Breast epithelium (tissue), 4 donors: ENCODE measurements at places on chromosomes 13 and 19. TPM values are rescaled to one million over a fixed set of nuclear protein-coding genes. Genes with fewer than 3 reads are reported as not detected.

- H3K4me3 ChIP-seq, result peak overlapping the region; percentile 75
- H3K36me3 ChIP-seq, result no peaks in the 10 kb centered on the region
- H3K27me3 ChIP-seq, result no peaks in the 10 kb centered on the region
- H3K27ac ChIP-seq, result peak overlapping the region; percentile 98
- no peaks in the 10 kb centered on the region for H3K4me1 ChIP-seq
- DNase-seq, result no peak
Measured at GRCh38 chr19:7942981-7943443, 454 bp downstream of the TIMM44 start.

- H3K4me3 ChIP-seq, result no peak overlapping the region
- H3K36me3 ChIP-seq, result no peaks in the 10 kb centered on the region
- no peaks in the 10 kb centered on the region for H3K27me3 ChIP-seq
- H3K27ac ChIP-seq, result peak overlapping the region; percentile 69
- no peak for DNase-seq
Measured at GRCh38 chr19:18119013-18119716, 21.6 kb downstream of the MAST3 start.

DNA sequence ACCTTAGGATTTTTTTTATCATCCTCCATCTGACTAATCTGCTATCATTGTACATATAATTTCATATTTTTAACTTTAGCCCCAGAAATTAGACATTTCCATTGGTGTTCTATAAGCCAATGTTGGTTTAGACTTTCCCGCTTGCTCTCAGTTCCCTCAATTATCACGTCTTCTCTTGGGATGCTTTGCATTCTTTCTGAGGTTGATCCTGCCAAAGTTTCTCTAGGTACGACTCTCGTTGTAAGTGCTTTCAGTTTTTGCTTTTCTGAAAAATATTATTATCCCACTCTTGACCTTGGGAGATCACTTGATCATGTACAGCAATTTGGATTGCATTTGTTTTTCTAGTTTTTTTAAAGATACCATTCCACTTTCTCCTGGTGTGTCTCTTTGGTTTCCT, 270.2 kb downstream of the IRS2 start:
- H3K36me3 ChIP-seq, result no peaks in the 10 kb centered on the region
- no peak overlapping the region for H3K27ac ChIP-seq
- no peaks in the 10 kb centered on the region for H3K27me3 ChIP-seq
- no peak overlapping the region for H3K4me3 ChIP-seq

Gene NLRP4
- total RNA-seq, result not detected

Gene DBP
- total RNA-seq, result 3.9 TPM

GRCh38 chr19:49530708-49531107, 2.9 kb downstream of the RCN3 start:
- no peak overlapping the region for H3K27ac ChIP-seq
- no peaks in the 10 kb centered on the region for H3K27me3 ChIP-seq

DNA sequence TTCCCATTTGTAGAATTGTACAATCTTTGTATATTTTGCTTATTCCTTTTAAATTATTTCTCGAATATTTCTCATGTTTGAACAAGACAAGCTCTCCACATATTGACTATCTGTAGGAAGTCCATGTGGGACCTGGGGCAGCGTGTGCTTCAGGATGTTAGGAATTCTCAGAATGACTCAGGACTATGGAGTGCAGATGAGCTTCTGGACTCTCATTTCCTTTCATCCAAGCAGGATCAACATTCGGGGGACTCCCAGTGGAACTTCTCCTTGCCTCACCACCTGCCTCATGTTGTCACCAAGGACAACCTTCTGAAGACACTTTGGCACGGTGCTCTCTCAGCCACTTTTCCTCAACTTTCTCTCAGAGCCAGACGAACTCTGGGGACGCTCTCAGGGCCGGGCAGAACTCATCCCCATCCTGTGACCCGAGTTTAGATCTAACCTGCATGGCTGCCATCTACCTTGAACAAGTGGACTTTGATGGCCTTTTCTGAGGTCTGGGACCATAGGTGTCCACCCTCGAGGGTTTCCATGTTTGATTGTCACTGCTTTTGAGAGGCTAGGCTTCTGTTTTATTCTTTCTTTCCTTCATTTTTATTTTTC, 441.7 kb downstream of the IRS2 start:
- no peaks in the 10 kb centered on the region for H3K4me1 ChIP-seq
- no peak overlapping the region for H3K27ac ChIP-seq
- DNase-seq, result no peak
- H3K27me3 ChIP-seq, result no peaks in the 10 kb centered on the region
- no peaks in the 10 kb centered on the region for H3K36me3 ChIP-seq
- H3K4me3 ChIP-seq, result no peak overlapping the region

Gene TGFB1
- 12.0 TPM for total RNA-seq
